Fibroblast of skin of left biceps (primary cell): ENCODE measurements at places on chromosomes 16 and 17.
A peak's percentile ranks its signal among the peaks of the same experiment; 100 is the strongest.

DNA sequence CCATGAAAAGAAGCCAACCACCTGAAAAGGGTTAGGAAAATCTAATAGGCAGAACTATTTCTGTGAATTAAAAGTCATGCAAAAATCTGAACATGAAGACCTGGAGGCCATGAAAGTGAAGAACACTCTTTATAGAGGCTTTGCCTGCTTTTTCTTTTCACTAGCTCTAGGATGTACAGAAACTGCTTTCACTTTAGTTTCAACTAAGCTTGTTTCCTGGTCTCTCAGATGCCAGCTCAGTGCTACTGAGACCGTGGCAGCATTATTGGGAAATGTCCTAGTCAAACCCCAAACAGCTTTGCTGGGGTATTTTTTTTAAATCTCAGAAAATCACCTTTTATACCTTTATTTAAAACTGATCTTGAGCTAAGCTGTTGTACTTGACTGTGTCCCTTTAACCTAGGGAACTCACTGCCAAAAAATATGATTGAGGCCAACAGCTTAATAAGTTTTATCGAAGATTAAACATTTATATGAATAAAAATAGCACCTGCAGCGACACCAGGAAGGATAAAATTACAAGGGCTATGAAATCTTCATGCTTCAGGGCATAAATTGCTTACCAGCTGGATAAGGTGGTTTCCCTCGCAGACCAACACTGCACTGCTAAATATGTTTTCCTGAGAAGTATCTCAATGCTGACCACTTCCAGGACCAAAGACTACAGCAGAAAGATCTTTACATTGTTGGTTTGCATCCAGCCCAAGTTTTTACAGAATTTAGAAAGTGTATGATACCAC is 621.8 kb upstream of the ZFHX3 start:
- no peak for DNase-seq

GRCh38 chr16:50841081-50841886 is 99.4 kb downstream of the CYLD start:
- DNase-seq, result no peak

GRCh38 chr16:86630471-86630870 is 52.1 kb downstream of the FOXL1 start:
- DNase-seq, result no peak

DNA sequence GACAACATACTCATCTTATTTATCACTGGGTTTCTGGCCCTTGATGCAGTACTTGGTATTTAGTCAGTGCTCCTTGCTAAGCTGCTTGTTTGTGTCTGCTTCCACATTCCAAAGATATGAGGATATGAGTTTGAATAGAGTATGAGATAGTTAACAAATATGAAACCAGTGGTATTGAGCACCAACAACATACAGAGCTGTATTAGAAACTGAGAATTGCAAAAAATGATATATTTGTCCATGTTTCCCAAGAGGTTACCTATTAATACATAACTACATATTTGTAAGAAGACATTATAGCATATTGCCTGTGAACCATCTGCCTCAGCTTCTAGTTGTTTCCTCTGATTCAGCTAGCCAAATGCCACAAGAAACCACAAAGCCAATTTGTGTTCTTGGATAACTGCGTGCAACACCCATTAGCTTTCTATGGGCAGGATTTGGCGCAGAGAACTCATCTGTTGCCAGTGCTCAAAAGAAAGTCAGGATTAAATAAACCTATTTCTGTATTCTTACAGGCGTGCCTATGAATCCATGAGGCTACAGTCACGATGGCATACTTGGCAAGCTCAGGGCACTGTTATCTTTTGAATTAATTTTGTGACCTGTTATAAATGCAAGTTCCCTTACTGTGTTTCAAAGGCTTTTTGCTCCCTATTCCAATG is 194.4 kb downstream of the MAP2K6 start:
- peak; percentile 87 for DNase-seq

DNA sequence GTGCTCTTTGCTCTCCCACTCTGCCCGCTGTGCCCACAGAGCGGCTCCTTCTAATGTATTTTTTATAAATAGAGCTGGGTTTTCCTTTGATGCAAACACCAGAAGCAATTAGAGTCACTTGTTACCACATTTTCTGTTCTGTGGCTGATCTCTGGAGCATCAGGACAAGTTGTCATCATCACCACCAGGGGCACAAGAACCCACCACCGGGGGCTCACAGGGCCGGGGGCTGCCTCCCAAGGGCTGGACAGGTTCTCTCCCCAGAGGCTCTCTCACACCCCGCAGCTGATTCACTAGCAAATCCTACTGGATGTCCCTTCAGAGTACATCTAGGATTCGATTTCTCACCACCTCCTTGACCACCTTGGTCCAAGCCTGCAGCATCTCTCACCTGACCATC is 18.5 kb downstream of the C16orf82 start:
- no peak for DNase-seq

GRCh38 chr17:72476575-72476986 is 355.8 kb downstream of the SOX9 start:
- DNase-seq, result no peak

DNA sequence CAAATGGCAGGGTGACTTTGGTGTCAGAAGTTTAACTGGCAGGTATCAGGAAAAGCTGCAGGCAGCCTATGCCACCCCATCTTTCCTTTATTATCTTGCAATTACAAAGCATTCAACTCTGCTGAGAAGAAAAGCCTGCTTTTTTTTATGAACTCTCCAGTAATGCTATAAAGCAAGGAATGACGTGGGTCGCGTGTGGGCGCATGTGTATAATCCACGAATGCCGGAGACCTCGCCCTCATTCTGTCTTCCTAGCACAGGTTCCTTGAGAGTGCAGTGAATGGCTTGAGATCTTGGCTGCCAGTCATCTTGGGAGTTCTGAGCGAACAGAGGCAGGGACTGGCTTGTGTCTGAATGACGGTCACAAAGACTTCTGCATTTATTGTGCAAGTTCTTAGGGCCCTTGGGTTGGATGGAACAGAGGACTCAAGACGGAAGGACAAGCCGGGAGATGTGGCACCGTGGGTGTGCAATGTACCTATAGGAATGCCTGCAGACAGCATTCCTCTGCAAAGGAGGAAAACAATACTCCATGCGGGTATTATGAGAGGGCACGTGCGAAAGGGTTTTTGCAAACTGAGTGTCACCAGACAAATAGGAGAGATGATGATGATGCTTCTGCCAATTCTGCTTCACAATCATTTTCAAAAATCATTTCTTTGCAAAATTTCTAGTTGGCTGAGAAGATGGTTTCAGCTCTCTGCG is 96.1 kb upstream of the ELAC2 start:
- no peak for DNase-seq

DNA sequence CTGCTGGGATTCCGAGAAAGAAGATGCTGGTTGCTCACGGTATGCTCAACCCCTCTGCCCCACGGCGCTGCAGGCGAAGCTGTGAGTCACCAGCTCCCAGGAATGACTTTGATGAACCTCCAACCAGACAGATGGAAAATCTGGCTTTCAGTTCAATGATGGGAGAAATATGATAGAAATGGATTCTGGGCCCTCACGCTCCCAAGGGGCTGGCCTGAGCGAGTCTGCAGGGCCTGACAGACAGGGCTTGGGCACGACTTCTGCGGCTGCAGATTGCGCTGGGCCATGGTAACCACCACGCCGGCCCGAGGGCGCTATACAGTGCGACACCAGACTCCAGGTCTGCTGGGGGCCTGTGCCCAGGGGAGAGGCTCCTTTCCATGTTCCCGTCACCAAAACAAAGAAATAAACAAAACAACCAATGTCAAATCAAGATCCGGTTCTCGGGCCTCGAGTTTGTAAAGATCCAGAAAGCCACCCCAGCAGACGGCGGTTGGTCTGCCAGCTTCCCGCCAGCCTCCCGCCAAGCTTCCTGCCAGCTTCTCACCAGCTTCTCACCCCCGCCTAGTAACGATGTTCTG is 11.1 kb upstream of the ABR start:
- no peak for DNase-seq

GRCh38 chr17:74116087-74116717 is 87.3 kb upstream of the RPL38 start:
- DNase-seq, result no peak

GRCh38 chr17:19619705-19620325 is 28.7 kb upstream of the ALDH3A2 start:
- no peak for DNase-seq

DNA sequence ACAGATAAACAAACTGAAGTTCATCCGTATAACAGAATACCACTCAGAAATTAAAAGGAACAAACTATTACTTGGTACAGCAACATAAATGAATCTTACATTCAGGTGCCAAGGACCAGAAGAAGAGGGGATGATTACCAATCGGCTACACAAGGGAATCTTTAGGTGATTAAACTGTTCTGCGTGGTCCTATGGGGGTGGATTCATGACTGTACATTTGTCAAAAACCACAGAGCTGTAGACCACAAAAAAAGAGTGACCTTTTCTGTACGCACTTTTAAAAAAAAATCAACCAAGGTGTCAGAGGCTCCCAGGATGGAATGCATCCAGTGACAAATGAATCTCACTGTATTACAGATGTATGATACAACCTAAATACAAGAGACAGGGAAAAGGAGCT is 110.8 kb downstream of the CDYL2 start:
- no peak for DNase-seq

DNA sequence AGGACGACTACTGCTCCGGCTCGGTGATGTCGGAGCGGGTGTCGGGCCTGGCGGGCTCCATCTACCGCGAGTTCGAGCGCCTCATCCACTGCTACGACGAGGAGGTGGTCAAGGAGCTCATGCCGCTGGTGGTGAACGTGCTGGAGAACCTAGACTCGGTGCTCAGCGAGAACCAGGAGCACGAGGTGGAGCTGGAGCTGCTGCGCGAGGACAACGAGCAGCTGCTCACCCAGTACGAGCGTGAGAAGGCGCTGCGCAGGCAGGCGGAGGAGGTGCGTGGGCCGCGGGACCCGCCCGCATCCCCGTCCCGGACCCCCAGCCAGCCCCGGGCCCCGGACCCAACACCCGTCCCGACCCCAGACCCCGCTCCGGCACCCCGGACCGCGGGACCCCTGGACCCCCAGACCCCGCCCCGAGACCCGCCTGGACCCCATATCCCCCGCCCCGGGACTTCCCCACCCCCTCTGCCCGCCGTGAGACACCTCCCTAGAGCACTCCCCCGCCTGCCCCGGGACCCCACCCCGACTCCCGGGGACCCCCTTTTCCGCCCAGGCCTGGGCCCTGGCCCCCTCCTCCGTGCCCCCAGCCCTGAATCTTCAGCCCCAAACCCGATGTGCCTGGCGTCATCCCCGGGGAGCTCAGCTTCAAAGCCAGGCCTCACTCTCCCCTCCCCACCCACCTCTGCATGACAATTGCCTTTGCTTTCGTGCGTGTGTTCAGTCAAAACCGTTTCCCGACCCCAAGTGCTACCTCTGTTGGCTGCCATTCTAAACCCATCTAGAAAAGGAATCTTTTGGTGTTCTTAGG is 594 bp downstream of the MAPK8IP3 start:
- no peak for DNase-seq

DNA sequence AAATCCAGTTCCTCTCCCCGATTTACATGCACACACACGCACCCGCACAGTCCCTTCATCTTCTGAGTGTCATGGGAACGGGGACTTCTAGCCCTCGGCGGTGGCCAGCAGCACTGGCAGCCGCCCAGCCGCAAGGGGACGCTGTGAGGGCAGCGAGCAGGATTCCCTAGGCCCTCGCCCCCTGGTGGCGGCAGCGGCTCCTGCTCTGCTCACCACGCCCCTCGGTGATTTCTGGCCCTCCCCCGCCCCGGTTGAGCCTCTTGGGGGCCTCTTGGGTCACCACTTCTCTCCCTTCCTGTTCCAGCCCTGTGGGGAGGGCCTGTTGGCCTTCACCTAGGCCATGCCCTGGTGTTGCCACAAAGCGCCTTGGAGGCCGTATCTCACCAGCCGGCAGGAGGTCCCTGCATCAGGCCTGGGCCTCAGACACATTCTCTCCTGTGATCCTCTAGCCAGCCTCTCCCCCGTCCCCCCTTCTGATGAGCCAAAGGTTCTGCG is 75.2 kb upstream of the KSR1 start:
- DNase-seq, result no peak

- DNase-seq, result no peak
Measured at GRCh38 chr17:77697480-77698400, 260.8 kb upstream of the TNRC6C start.

DNA sequence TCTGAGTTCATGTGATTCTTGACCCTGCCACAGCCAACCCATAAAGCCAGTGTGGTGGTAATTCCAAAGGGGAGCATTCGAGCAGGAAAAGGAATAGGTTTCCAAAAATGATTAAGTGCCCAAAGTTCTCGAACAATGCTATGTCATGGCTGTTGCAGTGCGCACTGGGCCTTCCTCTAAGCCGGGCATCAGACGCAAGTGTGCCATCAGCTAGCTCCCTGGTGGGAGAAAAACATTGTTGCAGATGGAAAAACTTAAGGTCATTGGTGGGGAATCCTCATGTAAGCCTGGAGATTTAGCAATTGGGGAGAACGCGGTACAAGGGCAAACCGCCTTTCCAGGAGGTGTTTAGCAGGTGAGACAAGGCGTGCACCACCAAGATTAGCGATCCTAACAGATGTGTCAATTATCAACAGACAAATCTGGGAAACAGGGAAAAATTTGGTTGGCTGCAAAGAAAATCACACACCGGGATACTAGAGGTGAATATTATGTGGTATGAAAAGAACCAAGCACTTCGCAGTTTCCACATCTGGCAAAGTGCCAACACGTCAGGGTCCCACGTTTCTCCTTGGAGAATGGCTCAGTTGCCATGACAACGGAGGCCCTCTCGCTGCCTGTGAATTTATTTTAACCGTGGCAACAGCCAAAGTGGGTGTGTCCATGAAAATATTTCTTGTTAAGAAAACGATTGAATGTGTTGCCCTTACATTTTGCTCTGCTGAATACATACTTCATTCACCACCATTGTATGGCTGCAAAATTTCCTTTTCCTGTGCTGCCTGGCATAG is 118.5 kb upstream of the CACNG5 start:
- DNase-seq, result no peak

DNA sequence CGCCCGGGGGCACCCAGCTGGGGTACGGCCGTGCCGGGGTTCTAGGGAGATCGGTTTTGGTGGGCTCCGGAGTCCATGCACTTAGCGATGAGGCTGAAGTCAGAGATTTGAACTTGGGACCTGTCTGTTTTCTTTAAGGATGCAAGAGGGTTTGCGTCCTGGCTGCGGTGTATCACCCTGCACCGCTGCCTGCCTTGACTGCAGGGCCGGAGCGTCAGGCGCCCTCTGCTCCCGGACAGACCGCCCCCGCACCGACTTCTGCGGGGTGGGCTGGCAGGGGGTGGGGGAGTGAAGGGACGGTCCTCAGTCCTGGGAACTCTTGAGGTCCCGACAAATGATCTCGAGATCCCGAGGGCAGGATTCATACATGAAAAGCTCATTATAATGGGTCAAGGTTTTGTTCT is 701 bp downstream of the PDP2 start:
- no peak for DNase-seq

GRCh38 chr17:9999919-10000695 is 95.0 kb upstream of the RCVRN start:
- DNase-seq, result no peak

DNA sequence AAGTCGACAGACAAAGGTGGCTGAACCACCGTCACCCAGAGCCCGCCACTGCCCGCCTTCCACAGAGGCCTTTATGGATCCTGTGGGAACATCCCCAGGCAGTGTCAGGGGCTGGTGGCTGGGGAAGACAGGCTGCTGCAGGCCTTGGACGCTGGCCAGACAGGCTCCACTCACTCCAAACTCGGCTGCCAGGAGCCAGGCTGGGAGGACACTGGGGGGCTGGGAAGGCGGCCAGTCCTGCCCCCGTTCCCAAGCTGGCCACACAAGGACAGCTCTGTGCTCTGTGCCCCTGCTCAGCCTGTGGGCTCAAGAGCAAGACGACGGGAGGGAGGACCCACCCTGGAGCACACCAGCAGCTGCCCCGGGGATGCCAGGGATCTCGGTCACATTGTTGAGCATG is 7.6 kb upstream of the LCAT start:
- no peak for DNase-seq

GRCh38 chr16:77227745-77228144 is 28.5 kb downstream of the SYCE1L start:
- DNase-seq, result no peak
